ENCODE measurements at places on chromosomes 13 and 19.

GRCh38 chr19:39401549-39402345 is 4.9 kb upstream of the ZFP36 start:
- peak; percentile 76 for DNase-seq

DNA sequence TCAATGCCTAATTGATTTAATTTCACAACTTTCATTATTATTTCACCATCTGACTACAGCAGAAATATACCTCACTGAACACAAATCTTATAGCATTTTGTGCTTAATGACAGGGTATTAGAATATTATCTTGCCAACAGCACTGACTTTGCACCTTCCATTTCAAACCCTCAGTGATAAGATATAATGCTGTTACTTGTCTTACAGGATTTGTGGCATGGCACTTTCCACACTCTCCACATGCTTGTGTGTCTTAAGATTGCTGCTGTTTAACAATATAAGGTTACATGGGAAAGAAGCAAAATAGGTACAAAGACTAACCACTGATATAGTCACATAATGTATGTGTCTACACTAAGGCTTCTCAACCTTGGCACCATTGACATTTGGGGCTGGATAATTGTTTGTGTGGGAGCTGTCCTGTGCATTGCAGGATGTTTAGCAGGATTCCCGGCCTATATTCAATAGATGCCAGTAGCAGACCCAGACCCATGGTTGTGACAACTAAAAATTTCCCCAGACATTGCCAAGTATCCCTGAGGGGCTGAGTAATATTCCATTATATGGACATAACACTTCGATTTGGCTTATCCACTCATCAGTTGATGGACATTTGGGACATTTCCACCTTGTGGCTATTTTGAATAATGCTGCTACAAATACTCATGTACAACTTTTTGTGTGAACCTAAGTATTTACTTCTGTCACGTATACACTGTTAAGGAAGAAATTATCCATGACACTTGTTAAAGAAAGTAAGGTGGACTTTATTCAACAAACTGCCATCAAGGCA is 5.7 kb upstream of the DIAPH3 start:
- DNase-seq: no peak

DNA sequence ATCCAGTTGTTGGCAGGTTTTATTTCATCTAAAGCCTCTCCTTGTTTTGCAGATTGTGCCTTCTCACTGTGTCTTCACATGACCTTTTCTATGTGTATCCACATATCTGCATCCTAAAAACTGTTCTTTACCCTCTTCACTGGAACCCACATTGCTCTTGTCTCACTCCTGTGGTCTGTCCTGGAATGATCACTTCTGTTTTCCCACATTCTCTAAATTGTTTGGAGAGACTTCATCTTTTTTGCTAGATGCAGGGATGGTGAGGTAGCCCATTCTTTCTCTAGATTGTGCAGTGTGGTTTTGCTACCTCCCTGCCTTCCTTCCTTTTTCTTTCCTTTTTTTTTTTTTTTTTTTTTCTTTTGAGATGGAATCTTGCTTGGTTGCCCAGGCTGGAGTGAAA is 608.6 kb upstream of the MIR17HG start:
- DNase-seq: no peak

DNA sequence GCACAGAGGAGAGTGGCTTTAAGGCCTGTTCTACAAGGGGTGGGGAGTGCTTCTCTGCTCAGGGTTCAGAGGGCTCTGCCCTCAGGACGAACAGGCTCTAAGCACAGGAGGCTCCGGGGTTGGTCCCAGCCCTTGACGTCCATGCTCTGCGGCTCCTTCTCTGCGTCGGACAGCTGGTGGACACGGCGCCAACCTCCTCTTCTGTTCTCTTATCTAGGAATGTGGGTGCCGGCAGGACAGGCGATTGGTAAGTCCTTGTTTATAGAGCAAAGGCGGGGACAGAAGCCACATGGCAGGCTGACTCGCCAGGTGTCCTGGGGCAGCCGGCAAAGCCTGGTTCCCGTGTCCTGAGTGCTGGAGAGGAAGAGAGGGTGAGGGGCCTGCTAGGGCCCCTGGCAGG is 8.4 kb upstream of the RPS15 start:
- DNase-seq: no peak

GRCh38 chr13:111318386-111318785 is 2.1 kb upstream of the TEX29 start:
- no peak for DNase-seq

- no peak for DNase-seq
Observed at GRCh38 chr19:13700621-13701020, 63.7 kb upstream of the MRI1 start.

GRCh38 chr13:28336193-28336657 is 158.7 kb downstream of the FLT1 start:
- DNase-seq: no peak

DNA sequence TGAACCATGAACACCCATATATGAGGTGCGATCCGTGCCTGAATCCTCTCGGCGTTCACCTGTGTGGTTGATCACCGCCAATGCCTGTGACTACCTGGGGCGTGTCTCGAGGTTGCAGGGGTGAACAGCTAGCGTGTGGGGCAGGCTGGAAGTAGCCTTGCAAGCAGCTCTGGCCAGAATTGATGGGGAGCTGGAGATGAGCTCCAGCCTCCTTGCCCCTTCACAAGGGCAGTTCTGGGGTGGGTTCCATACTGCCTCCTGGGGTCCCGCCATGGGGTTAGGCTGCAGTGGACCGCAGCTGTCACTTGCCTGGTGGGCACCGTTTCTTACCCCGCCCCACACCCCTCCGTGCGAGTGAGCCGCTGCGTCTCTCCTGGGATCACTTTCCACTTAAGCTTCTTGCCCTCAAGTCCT is 154.5 kb upstream of the SOX1 start:
- DNase-seq: no peak

- DNase-seq: no peak
Observed at GRCh38 chr19:45141203-45141900, 19.4 kb downstream of the NKPD1 start.

- no peak for DNase-seq
Observed at GRCh38 chr13:32247887-32248286, 67.3 kb downstream of the ZAR1L start.

- DNase-seq: no peak
Observed at GRCh38 chr13:59398127-59398526, 765.6 kb downstream of the DIAPH3 start.

GRCh38 chr19:50952910-50953309 is at the start of gene KLK5:
TSS of gene KLK5 (minus strand) at chr19:50953038. CDS start at chr19:50952657, 381 bp downstream.
- DNase-seq: no peak

GRCh38 chr19:8245869-8246835 is 37.0 kb downstream of the CERS4 start:
- no peak for DNase-seq

- DNase-seq: no peak
Observed at GRCh38 chr19:1844513-1845124, 3.7 kb downstream of the REXO1 start.

GRCh38 chr13:90448466-90449037 is 898.9 kb upstream of the MIR17HG start:
- DNase-seq: no peak

DNA sequence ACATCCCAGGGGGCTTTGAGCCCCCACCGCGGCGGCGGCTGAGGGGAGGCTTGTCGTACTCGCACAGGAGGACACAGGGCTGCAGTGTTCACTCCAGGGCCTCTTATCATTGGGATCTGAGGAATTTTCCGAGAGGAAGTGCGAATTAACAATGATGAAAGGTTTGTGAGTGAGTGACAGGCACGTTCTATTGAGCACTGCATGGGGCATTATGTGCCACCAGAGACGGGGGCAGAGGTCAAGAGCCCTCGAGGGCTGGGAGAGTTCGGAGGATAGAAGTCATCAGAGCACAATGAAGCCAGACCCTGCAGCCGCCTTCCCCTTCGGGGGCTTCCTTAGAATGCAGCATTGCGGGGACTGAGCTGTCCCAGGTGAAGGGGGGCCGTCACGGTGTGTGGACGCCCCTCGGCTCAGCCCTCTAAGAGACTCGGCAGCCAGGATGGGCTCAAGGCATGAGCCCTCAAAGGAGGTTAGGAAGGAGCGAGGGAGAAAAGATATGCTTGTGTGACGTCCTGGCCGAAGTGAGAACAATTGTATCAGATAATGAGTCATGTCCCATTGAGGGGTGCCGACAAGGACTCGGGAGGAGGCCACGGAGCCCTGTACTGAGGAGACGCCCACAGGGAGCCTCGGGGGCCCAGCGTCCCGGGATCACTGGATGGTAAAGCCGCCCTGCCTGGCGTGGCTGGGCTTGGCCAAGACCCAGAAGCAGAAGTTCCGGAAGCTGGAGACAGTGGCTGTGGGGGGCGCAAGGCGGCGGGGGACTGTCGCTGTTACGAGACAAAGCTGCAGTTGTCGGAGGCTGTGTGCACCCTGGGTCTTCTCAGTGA is 53.9 kb downstream of the MCF2L start:
- no peak for DNase-seq

GRCh38 chr13:78596399-78596735 is 7.0 kb downstream of the POU4F1 start:
- no peak for DNase-seq

- no peak for DNase-seq
Observed at GRCh38 chr13:104043184-104043583, 977.0 kb upstream of the SLC10A2 start.

- no peak for DNase-seq
Observed at GRCh38 chr13:113159701-113160100, 1.3 kb downstream of the PROZ start.

- no peak for DNase-seq
Observed at GRCh38 chr19:16590876-16591802, 18.9 kb upstream of the SLC35E1 start.

All from activated CD4-positive, alpha-beta T cell treated with anti-CD3 and anti-CD28 coated beads for 1 hour (primary cell).